ENCODE measurements at places on chromosomes 3 and 15.

DNA sequence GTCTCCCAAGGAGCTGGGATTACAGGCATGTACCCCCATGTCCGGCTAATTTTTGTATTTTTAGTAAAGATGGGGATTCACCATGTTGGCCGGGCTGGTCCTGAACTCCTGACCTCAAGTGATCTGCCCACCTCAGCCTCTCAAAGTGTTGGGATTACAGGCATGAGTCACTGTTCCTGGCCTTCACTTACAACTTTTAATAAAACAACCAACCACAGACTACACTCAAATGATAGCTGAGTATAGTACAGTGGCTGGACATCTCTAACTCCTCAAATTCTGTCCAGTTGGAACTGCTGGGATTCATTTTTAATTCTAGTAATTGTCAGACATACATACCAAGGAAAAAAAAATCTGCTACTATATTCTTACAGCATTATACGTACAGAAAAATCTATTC, 71.0 kb downstream of the PBRM1 start:
- no peak for DNase-seq

- DNase-seq: no peak
Measured at GRCh38 chr15:67834581-67835296, 5.1 kb downstream of the RNU6-1 start.

- DNase-seq: no peak
Measured at GRCh38 chr3:134839990-134840389, 44.9 kb downstream of the EPHB1 start.

GRCh38 chr3:118055381-118055780, 979.3 kb downstream of the IGSF11 start:
- DNase-seq: no peak

DNA sequence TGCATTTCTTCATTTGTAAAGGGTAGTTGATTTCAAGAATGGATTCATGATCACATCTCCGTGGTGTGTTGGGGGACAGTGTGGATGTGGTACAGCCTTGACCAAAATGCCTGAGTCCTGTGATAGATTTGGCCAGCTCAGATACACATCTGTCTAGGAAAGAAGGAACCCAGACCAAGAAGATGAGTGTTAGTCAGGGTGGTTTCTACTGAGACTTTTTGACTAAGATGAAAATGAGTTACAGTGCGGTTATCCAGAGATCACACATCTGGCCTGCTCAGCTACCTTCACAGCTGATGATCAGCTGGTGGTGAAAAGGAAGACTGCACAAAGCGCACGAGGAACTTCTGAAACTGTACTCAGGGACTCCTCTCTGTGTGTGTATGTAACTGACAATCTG, 68.0 kb downstream of the FNDC3B start:
- peak; percentile 49 for DNase-seq

GRCh38 chr15:40452296-40453090, 11.7 kb downstream of the BAHD1 start:
- DNase-seq: no peak

DNA sequence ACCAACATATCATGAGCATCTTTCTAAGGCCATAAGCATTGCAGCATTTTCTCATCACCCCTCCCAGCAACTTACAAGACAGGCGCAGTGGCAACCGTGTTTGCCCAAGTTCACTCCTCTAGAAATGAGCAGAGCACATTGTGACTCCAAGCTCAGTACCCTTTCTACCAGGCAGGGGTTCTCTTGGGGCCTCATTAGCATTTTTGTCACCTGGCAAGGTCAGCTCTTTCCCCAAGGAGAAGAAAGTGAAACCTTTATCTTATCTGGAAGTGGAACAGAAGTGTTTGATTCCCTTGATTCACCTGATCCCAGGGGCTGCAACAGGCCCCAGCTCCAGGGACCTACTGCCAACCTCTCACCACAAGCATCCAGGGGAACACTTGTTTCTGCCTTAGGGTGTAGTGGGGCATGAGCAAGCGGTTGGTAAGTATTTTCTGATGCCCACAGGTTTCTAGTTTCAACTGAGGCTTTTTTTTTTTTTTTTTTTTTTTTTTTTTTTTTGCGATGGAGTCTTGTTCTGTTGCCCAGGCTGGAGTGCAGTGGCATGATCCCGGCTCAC, 44.0 kb upstream of the HERC1 start:
- no peak for DNase-seq

DNA sequence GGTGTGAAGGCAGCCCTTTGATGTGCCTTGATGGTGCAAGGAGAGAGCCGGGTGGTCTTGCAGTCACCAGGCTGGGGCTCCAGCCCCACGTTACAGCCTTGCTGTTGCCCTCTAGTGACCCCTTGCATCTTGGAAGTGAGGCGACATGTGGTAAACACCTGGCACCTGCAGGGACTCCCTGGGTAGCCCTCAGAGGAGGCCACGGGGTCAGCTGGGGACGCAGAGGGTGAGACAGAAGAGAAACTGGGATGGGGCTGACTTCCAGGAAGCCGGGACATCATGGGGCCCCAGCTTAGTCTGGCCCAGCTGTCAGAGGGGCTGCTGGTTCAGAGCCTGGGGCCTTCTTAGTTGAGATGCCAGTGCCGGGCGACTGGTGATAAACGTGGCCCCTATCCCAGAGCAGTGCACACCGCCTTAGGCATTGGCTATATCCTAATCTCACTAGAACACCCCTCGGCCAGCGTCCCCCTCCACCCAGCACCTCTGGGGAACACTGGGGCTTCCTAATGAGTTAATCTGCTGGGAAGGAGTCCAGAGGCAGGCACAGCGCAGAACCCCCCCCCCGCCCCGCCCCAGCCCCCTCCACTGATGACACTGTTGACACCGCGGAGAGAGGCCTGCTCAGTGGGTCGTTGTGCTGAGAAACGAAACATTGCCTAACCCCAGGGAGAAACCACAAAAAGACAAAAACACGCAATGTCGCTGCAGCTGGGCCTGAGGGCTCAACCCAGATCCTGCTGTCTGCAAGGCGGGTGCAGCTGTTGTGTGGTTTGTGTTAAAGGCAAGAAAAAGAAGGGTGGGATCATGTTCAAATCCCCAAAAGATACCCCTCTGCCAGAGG, 60.5 kb upstream of the KLF13 start:
- DNase-seq: peak; percentile 72

DNA sequence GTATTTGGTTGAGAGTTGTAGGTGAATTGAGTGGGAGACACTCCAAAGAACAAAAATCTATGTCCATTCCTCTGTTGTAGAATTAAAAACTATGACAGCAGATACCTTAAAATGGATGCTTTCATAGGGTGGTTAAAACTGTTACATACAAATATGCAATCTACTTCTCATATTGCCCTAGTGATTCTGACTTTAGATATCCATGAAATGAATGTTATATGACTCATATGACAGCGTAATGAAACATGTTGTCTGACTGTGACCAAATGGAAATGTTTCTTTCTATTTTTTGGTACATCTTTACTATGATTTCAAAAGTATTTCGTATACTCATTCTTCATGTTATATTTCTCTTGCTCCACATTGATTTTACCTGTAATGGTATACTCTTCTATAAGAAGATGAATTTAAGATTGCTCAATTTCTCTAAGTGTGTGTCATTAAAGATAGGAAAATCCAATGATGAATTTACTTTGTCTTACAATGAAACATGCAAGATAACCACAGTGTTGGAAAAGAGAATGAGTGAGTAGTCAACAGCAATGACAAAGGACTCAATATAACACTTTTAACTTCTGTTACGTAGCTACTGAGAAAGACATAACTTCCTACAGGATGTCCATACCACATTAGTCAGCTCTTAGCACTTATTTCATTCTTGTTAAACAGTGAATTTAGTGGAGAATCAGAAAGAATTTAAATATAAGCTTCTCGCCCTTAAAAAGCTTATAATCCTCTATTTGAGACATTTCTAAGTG, 79.3 kb upstream of the LSAMP start:
- DNase-seq: no peak

DNA sequence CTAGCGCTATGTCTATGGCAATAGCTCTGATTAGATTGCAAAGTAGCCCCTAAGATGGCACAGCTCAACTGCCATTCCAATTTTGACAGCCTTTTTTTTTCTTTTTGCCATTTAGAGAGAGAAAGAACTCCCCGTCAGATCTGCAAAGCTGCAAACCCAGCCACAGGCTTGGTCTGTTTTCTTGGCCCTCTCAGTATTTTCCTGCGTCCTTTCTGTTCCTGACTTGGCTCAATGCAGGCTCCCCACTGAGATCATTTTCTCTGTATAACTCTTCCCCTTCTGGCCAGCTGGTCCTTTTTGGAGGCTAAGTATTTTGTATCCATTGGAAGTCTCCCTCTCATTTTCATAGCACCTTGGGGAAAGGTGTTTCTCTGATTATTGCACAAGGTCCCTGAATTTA, 386.7 kb downstream of the UNC13C start:
- DNase-seq: no peak

- no peak for DNase-seq
Measured at GRCh38 chr15:74958320-74958907, 1.8 kb upstream of the RPP25 start.

DNA sequence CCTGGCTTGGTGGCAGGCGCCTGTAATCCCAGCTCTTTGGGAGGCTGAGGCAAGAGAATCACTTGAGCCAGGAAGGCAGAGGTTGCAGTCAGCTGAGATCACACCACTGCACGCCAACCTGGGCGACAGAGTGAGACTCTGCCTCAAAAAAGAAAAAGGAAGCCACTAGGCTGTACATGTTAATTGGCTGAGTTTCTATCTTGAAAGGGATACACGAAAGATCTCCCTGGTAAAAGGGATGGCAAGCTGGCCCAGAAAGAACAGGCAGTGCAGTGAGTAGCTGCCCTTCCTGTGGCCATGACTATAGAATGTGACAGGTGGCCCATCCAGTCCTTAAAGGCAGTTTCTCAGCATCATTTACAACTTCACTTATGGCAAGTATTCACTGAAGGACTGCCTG, 12.3 kb downstream of the LRIG1 start:
- DNase-seq: no peak

Measured in T-cell (primary cell).